Activated CD4-positive, alpha-beta memory T cell treated with anti-CD3 and anti-CD28 coated beads for 36 hours (primary cell): ENCODE measurements at places on chromosomes 4 and X. TPM values are rescaled to one million over a fixed set of nuclear protein-coding genes. Genes with fewer than 3 reads are reported as not detected.

DNA sequence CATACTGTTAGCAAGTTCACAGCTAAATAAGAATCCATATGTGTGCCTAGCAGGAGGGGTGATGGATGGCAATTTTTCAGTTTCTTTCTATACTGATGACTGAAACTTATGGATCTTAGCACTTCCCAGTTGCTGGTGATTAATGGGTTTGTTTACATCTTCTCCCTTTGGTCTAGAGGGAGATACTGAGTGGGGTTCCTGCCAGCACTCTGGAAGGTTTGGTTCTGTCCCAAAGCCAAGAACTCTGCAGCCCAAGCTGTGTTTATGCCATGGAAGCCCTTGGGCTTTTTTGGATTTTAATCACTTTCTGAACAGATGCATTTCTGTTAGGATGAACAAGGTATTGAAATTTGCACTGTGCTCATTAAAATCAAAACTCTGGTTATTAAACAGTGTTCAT is 43.5 kb downstream of the DDIT4L start:
- no peak for DNase-seq

GRCh38 chr4:168511780-168512489 is 15.1 kb downstream of the PALLD start:
- peak; percentile 86 for DNase-seq

DNA sequence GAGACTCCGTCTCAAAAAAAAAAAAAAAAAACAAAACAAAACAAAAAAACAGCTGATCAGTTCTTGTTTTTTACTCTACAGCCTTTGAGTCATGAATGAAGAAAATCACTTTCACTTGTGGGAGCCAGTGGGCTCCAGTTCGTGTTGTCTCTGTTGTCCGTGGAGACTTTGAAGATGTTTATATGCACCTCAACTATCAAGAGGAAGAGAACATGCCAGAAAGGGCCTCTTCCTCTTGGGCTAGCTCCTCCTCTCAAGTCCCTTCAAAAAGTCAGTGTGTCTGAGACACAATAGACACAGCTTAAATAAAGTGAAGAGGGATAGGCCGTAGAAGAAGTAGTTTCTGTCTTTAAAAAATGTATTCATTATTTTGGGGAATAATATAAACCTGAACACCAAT is 182.7 kb downstream of the KDR start:
- peak; percentile 59 for DNase-seq

DNA sequence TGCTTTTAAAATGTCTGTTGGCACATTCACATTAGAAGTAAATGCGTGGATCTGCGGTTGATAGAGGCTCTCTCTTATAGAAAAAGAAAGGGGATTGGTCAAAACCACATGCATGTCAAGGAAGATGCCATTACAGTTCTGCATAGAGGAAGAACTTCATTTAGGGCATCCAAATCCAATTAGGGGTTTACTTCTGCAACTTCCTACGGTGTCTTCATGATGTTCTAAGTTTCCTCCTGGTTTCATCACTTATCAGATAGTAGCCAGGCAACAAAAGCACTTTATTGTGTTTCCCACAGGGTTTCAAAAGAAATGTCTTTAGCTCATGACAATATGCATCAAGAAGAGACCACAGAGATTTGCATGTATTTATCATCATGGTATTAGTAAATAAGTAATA is 136.0 kb upstream of the HPGD start:
- DNase-seq: no peak

DNA sequence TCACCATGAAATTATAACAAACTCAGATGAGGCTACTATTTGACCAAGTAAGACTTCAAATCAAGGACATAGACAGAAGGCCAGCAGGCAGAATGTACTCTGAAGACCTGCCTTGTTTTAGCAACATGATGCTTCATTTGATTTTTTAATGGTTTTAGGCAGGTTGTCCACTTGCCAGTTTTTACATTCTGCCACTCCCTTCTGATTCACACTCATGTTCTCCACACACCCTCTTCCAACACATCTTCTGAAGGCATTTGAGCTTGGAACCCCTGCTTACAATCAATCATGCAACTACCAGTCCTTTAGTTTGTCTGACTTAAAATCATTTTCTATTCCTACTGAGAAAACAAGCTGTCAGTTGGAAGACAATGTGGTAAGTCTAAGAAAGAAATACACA is 114.9 kb upstream of the SMIM31 start:
- DNase-seq: no peak

GRCh38 chrX:110341189-110342035 is 17.2 kb upstream of the RTL9 start:
- DNase-seq: no peak

GRCh38 chrX:136694431-136695087 is 46.6 kb downstream of the CD40LG start:
- DNase-seq: no peak

- DNase-seq: no peak
Observed at GRCh38 chr4:6900181-6900812, 9.3 kb upstream of the TBC1D14 start.

TREX2 gene
- total RNA-seq: 0.74 TPM

H2BW2 gene
- total RNA-seq: not detected
